ENCODE measurements at places on chromosomes 5 and 9.

GRCh38 chr5:194102-194501 is 2.8 kb downstream of the LRRC14B start:
- no peak for DNase-seq

DNA sequence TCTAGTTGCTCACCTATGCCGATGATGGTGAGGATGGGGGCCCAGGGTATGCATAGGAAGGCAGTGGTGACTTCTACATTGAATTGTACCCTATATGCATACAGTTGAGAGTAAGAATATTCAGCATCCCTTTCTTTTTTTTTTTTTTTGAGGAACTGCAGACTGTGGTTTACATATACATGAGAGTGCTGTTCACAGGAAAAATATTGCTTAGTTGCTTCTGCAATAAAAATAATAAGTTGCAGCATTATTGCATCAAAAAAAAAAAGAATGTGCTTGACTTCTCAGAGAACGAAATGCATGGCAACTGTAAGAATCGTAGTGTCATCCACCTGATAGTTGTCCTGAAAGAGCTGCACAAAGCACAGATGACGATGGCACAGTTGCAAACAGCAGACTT is 52.8 kb downstream of the PTCD2 start:
- DNase-seq = no peak

DNA sequence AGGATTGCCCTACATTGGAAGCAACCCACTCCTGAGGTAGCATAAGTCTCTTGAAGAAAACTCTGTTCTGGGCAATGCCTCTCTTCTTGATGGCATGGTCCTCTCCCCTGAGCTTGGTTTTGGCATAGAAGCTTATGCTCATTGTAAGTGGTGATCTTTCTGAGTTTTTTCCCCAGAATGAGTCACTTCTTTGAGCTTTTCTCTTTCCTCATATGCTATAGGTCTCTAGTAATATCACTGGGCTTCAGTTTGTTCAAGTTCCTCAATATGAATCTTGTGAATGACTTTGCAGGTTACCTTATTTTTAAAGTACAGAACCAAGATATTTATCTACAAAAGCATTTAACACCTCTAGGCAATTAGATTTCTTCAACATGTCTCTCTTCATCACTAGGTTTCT is 76.5 kb upstream of the ATG10 start:
- DNase-seq = peak; percentile 85

DNA sequence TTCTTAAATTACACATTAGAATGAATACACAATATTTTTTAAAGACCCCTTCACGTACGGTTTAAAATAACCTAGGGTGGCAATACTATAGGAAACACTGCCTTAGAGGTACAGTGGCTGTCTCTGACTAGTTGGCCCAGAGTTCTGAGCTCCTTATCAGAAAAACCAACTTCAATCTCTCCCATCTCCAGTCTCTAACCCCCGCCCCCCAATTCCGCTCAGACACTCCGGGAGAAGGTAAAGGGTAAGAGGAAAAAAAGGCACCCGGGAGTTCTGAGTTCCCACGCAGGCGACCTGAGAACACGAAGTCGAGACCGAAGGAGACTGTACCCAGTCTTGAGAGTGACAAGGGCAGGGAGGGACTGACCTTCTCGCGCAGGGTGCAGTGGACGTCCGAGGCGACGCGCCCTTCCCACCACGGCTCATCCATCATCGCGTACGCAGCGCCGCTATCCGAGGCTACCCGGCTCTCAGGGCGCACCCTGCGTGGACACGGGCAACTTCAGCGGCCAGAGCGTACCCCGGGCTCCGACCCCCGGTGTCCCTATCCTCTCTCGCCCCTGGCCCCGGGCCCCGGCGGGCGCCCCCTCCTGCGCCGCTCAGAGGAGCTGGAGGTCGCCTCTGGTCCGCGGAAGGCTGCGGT is 752 bp downstream of the CCNJL start:
- no peak for DNase-seq

- DNase-seq = peak; percentile 63
Measured at GRCh38 chr9:72925126-72925789, 27.6 kb downstream of the ALDH1A1 start.

DNA sequence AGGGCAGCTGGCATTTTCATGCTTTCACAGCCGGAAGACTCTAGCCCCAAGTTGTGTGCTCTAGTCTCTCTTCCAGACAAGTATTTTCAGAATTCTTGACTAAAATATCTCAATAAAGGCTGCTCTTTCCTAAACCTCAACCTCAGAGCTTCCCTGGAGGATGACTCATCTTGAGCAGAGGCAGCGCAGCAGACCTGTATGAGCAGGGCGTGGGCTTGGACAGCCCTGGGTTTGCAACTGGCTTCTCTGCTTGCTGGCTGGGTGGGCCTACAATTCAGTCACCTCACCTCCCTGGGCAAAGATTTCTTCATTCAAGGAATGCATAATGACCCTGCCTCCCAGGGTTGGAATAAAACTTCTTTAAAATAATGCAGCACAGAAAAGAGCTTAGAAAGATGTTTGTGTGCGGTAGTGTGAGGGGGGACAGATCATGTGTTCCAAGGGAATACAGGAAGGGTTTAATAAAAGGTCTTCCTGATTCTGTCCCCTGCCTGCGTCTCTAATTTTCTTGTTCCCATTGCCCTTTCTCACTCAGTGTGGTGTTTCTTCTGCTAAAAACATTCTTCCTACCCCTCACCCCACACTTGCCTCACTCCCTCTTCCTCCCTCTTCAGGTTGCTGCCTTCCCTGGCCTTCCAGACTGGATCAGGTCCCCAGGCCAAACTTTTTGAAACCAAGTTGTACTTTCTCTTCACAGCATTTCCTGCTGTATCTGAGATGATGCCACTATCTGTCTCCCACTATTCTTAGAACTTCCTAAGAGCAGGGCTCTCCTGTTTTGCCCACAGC is 39.4 kb upstream of the MAP1B start:
- DNase-seq = no peak

DNA sequence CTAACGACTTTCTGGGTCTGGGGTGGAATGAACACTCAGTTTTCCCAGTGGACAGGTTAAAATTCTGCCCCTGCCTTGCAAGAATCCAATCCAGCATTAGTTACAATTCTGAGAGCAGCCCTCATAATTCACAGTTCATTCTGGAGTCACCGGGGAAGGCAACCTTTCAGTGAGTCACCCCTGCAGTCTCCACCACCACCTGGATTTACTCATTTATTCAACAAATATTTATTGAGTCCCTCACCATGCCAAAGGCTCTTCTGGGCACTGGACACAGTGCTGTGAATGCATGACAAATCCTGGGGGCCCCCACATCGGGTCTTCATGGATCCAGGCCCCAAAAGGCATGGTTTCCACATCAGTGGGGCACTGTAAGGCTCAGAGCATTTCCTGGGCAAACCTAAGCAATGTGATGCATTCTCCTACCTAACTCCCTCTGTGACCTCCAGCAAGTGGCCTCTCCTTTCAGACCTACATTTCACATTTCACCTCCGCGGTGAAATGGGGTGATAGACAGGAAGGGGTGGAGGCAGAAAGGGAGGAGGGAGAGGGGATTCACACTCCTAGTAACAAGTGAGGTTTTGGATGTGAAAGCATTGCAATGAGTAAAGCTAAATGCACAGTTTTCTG is 6.4 kb upstream of the MSX2 start:
- no peak for DNase-seq

DNA sequence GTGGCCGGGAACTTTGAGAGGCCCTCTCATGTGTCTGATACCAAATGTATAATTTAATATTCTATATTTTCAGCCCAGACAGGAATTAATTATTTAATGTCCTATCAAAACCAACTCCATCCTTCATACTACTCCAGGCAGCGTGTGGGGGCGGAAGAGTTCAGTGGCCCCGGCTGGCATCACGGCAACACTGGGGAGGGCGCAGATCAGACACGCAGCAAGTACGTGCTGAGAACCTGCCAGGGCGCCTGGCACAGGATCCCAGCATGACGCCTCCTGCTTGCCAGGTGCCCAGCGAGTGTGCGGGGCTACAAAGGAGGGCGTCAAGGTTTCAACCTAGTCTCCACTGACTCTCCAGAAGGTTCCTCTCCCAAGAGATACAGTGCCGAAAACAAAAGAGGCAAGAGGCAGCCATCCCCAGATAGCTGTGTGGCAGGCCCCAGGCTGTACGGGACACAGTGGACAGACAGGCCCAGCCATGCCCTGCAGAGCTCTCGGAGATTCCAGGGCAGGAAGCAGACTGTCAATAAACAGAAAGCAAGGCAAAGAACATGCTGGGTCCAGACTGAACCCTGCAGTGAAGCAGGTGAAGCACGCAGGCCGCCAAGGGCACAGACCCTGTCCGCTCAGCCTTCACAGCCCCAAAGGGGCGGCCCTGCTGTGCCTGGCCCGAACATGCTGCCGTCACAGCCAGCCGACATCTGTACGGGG is 110.3 kb downstream of the VAV2 start:
- DNase-seq = no peak

- no peak for DNase-seq
Measured at GRCh38 chr5:159906943-159907342, 9.3 kb upstream of the ADRA1B start.

DNA sequence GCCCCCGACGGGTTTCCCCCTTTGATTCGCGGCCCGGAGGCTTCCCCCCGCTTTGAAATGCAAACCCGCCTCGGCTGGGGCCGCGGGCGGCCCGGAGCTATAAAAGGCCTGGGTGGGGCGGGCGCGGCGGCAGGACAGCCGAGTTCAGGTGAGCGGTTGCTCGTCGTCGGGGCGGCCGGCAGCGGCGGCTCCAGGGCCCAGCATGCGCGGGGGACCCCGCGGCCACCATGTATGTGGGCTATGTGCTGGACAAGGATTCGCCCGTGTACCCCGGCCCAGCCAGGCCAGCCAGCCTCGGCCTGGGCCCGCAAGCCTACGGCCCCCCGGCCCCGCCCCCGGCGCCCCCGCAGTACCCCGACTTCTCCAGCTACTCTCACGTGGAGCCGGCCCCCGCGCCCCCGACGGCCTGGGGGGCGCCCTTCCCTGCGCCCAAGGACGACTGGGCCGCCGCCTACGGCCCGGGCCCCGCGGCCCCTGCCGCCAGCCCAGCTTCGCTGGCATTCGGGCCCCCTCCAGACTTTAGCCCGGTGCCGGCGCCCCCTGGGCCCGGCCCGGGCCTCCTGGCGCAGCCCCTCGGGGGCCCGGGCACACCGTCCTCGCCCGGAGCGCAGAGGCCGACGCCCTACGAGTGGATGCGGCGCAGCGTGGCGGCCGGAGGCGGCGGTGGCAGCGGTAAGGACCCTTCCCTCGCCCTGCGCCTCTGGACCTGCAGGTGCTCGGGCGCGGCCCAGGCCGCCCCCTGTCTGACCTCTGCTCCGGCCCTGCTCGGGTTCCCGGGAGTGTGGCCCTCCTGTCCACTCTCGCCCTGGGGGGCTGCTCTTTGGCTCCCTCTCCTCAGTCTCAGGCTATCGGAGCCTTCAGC is at the start of gene CDX1:
Gene CDX1, plus strand, starts transcription at position 129 of the 862 bp plus-strand sequence. Its CDS starts 99 bp downstream, at position 228.
- no peak for DNase-seq

- no peak for DNase-seq
Measured at GRCh38 chr9:116594547-116594946, 92.6 kb upstream of the TRIM32 start.

- DNase-seq = no peak
Measured at GRCh38 chr5:43773478-43773844, 170.5 kb downstream of the NNT start.
